ENCODE measurements at places on chromosomes 11 and 22.
A peak's percentile ranks its signal among the peaks of the same experiment; 100 is the strongest.

DNA sequence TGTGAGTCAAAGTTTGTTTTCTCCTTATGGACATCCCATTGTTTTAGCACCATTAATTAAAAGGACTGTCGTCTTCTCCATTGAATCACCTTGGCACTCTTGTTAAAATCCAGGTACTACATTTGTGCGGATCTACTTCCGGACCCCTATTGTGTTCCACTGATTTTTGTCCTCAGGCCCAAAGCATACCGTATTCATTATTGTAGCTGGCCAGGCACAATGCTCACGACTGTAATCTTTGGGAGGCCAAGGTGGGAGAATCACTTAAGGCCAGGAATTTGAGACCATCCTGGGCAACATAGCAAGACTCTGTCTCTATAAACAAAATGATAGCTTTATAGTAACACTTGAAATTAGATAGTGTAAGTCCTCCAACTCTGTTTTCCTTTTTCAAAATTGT is 8.9 kb upstream of the GNB1L start:
- no peak for DNase-seq

DNA sequence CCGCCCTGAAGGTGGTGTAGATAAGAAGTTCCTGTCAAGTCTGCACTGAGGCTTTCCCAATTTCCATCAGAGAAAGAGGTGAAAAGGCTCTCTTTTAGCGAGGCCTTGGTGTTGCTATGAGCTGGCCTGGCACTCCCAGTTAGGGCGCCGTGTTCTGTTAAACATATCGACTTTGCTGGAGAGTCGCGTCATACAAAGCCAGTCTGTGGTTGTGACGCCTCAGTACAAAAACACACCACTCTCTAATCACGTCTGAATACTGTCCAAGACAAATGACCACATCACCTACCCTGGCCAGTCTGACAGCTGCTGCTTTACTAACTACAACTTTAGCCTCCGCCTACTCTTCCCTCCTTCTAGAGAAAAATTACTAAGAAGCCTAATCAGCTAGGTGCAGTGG is 8.0 kb upstream of the TOLLIP start:
- DNase-seq: no peak

GRCh38 chr11:9459667-9460321 is 1.0 kb upstream of the ZNF143 start:
- DNase-seq: peak; percentile 44

DNA sequence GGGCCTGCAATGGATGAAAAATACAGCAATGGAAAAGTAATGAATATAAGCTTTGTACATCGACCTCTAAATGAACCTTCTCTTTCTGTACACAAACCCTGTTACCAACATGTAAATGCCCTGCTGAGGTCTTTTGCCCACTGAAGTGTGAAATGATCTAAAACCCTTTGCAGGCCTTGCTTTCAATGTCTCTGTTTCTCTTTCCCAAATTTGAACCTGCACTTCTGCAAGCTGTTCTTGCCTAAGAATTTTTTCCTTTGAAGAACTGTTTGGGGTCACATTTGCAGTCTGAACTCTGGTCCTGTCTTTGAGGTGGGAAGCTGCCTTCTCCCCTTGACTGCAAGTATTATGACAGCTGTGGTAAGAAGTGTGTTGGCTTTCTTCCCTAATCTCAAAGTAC is 1237.1 kb downstream of the FAM181B start:
- DNase-seq: no peak

DNA sequence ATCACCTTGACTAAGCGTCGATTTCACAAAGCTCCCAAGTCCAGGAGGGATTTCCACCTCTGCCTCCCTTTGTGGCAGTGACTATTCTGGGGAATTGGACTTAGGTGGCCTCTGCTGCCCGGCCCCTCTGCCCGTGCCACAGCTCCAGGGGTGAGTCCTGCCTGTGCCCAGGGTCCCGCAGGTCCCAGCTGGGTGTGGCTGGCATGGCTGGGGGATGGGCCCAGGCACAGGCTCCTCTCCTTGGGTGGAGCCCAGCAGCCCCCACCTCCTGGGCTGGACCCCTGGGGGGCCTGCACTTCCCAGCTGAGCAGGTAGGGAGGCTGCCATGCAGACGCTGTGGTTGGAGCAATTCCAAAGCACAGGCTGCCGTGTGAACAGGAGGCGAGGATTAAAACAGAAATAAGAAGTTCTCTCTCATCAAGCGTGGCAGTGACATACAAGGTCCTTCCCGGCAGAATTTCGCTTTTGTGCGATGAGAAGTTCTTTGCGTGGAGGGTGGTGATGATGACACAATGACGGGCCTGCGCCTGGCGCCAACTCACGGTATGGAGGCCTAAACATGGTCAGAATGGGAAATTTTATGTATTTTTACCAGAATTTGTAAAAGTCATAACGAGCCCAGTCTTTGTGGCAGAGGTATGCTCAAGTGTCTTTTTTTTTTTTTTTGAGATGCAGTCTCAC is 107.3 kb downstream of the BRD1 start:
- no peak for DNase-seq

- DNase-seq: no peak
These were observed 117.7 kb downstream of the GALNT18 start for GRCh38 chr11:11504071-11504470.
